ENCODE measurements at places on chromosomes 7 and 10.

DNA sequence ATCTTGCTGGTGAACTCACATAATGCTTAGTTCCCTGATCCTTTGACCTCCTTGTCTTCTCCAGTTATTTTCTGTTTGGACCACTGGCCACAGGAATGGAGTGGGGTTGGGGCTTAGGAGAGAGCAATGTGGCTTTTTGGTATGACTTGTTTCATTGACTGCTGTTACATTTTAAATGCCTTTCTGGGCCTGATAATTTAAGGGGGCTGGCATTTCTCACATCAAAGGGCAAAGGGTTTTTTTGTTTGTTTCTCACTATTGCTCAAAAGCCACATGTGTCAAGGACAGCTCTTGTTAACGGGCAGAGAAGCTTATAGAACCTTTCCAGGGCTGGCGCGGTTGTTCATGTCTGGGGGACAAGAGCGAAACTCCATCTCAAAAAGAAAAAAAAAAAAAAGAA, 161.2 kb upstream of the TNRC18 start:
- no peak for DNase-seq

DNA sequence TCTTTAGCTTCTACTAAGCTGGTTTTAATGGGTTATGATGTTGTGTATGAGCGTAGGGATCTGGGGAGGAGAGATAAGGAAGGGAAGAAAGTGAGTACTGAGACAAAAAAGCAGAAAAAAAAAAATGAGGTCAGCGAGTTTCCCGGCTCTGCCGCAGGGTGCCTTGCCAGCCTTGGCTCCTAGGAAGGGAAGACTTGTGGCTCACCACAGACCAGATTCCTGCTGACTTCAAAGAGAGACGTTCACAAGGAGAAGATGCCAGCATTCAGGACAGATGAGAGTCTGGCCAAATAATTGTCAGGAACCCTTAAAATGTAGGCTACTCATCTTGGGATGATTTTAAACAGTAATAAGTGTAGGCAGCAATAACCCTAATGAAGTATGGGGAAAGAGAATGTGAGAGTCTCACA, 11.4 kb upstream of the FAS start:
- no peak for DNase-seq

- DNase-seq, result no peak
Measured at GRCh38 chr7:96441436-96442084, 119.7 kb upstream of the SLC25A13 start.

GRCh38 chr7:92567460-92567859, 22.7 kb downstream of the FAM133B start:
- no peak for DNase-seq

- DNase-seq, result no peak
Measured at GRCh38 chr7:25402532-25402931, 174.2 kb upstream of the NPVF start.

DNA sequence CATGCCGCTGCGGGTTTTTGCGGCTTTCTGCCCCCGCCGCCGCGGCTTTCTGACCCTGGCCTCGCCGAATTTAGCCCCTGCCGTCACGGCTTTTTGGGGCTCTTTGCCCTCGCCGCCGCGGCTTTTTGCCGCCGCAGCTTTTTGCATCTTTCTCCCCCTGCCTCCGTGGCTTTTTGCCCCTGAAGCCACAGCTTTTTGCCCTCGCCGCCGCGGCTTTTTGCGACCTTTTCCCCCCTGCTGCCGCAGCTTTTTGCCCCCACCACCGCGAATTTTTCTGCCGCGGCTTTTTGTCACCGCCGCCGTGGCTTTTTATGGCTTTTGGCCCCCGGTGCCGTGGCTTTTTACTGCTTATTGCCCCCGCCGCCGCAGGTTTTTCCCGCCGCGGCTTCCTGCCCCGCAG, 636.5 kb downstream of the ZNF716 start:
- DNase-seq, result no peak

- no peak for DNase-seq
Measured at GRCh38 chr7:155363852-155364600, 66.3 kb downstream of the INSIG1 start.

DNA sequence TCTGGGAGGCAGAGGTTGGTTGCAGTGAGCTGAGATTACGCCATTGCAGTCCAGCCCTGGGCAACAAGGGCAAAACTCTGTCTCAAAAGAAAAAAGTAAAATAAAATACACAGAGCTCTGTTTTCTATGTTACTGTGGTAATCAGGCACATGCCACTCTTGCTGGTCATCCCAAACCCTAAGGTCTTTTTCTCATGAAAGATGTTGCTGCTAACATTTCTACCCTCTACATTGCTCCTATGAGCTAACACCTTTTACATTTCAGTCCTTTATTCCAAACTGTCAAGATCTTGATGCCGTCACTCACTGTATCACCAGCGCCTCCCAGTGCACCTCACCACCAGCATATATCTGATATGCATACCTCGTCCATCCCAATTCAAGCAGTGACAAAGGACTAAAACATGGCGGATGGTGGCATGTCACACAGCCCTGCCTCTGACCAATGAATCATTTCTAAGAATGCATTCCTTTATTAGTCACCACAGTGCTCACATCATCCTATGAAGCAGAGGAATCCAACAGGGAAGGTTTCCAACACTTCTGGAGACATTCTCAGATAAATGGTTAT, 4.3 kb downstream of the DAGLB start:
- no peak for DNase-seq

DNA sequence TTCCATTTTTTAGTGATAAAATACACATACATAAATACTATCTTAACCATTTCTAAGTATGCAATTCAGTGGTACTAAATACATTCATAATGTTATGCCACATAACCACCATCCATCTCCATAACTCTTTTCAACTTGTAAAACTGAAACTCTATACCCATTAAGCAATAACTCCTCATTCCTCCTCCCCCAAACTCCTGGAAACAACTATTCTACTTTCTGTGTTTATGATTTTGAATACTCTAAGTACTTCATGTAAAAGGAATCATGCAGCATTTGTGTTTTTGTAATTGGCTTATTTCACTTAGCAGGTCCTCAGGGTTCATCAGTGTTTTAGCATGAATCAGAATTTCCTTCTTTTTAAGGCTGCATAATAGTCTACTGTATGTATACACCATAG, 131.8 kb downstream of the TES start:
- DNase-seq, result no peak

Data from activated naive CD4-positive, alpha-beta T cell treated with anti-CD3 and anti-CD28 coated beads, Interleukin-2, amount 50 U/mL, for 16 hours (primary cell).